ENCODE measurements at places on chromosomes 11 and 22.

DNA sequence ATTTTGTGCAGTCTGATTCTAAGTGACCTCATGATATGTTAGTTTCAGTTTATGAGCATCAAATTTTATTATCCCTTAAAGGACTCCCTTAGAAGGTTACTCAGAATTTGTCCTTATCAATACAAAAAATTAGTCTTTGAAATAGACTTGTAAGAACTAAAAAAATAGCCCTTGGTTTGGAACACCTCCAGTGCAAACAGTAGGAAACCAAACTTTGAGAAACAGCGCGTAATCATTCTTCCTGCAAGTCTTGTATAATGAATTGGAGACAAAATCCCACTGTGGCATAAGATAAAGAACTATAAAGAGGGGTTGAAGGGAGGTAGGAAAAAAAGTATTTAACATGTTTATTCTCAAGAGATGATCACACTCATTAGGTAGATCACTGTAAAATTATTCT is 10.8 kb upstream of the MSANTD4 start:
- no peak for DNase-seq

DNA sequence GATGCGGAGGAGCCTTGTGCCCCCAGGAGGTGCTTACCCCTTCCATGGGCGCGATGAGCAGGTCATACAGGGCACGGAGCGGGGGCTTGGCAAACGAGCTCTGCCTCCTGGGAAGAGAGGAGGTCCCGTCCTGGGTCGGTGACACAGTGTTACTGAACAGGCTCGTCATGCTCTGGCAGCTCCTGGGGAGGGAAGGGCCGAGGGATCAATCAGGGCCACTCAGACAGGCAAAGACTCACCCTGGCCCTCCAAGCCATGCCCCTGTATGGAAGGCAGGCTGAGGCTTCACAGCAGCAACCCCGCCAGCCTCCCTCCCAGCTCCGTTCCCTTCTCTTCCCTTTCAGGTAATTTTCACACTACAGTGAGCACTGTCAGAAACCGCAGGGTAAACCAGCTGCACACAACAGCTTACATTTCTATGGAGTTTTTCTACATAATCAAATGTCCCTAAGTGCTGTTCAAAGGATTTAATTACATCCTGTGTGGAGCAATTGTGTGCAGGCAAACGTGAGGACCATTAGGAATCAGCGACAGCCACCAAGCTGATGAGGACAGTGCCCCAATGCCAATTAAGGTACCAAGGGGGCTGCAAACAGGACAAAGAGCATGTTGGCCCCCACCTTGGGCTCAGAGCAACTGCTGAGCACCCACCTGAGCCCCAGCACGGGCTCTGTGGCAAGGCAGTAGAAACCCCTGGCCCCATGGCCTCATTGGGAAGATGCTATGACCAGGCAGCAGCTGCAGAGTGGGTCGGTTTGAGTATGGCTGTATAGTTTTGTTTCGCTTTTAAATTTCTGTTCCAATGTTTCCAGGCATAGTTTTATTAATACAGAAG is 95.4 kb upstream of the PITPNB start:
- DNase-seq = no peak

DNA sequence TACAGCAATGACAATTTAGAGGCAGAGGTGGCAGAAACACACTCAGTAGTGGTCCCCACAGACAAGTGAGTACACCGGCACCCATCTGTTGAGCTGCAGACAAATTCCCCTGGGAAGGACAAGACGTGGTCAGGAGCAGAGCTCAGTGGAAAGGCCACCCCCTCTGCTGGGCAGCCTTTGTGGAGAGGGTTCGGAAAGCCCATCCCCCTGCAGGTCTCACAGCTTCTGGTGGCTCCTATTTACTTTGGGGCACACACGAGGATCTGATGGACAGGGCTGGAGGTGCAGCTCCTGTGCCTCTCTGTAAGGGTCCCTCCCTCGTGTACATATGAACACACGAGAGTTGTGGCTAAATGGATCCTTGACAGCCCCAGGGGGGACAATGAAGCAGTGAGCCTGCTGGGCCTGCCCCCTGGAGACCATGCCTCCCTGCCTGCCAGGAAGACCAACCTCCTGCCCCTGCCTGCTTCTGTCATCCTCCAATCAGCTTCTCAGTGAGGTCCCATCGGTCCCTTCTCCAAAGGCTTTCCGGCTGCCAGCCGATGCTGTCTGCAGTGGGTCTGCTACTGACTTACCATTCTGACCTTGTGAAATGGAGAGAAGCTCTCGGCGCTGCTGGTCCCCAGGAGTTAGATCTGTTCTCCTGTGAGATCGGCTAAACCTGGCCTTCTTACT is 161.5 kb downstream of the CACNA1I start:
- no peak for DNase-seq

- DNase-seq = peak; percentile 37
Measured at GRCh38 chr11:62664405-62665074, 470 bp downstream of the C11orf98 start.

DNA sequence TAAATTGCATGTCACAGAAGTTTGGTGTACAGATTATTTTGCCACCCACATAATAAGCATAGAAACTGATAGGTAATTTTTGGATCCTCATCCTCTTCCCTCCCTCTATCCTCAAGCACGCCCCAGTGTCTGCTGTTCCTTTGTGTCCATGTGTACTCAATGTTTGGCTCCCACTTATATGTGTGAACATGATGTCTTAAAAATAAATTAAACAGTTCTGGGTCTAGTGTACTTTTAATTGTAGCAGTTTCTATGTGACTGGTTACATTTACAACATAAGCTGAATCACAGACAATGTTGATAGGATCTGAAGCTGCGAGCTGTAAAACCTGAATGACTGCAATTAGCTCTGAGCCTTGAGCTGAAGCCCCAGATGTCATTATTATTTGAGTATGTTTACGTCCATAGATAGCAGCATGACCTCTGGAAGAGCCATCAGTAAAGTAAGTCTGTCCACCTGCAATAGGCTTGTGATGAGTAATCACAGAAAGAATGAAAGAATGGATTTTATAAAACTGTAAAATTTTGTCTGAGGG is 29.7 kb downstream of the OR10A6 start:
- no peak for DNase-seq

DNA sequence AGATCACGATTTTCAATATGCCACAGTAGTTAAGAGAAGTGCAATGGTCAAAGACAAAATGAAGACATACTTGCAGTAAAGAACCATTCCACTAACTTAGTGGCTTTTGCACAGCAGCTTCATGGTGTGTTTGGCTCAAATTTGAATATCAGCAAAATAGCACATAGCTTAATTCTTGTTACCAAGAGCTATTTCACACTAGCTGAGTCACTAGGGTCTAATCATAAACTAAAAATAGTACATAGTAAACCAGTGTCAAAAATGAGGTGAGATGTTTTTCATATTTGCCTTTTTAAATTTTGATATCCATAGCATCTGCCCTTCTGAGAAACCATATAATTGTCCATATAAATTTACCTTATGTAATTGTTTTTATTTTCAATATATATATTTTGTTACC is 325.0 kb upstream of the LUZP2 start:
- DNase-seq = no peak

- no peak for DNase-seq
Measured at GRCh38 chr22:23836692-23837495, 1.9 kb downstream of the DERL3 start.

DNA sequence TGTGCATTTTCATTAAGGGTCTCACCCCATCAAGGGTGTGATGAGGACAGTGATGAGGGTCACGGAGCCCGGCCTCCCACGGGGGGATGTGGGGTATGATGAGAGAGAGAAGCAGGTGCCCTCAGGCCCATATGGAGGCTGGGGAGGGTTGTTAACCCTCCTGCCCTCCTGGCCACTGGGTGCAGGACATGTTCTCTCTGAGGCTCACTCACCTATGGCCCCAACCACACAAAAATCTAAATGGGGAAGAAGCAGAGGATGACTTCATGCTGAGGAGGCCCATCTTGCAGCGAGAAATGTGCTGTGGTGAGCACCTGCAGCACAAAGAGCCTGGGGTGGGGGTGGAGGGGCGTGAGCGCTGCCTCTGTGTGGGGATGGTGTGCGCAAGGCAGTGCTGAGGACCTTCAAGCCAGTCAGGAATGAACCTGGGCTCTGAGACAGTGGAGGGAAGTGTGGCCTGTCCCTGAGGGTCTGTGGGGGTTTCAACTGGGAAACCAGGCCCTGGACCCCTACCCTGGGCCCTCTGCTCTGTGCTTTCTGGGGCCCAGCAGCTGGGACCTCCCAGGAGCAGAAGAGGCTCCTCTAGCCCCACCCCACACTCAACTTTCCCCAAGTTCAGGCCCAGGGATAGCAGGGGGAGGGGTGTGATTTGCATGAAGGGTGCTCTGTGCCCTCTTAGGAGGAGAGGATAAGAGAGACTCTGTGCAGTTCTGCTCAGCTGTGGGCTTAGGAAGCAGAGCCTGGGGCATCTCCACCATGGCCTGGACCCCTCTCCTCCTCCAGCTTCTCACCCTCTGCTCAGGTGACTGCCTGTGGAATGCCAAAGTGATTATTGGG is 43.0 kb upstream of the TOP3B start:
- DNase-seq = no peak

DNA sequence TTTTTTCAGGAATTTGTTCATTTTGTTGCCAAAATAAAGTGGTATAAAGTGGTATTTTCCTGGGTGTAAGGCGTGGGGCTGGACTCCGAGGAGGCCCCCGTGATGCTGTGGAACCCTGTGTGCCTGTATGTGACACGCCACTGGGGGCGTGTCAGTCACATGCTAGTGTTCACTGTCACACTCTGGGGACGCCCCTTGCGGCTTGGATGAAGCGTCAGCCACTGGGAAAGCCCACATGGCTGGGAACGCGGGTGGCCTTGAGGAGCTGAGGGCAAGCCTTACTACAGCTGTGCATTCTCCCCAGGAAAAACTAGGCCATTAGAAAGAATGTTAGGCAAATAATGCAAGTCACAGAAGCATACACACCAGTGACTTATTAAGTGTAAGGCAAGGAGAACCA is 77.0 kb upstream of the SLC25A18 start:
- DNase-seq = no peak

GRCh38 chr22:41469218-41469851 is 418 bp downstream of the ACO2 start:
- no peak for DNase-seq

DNA sequence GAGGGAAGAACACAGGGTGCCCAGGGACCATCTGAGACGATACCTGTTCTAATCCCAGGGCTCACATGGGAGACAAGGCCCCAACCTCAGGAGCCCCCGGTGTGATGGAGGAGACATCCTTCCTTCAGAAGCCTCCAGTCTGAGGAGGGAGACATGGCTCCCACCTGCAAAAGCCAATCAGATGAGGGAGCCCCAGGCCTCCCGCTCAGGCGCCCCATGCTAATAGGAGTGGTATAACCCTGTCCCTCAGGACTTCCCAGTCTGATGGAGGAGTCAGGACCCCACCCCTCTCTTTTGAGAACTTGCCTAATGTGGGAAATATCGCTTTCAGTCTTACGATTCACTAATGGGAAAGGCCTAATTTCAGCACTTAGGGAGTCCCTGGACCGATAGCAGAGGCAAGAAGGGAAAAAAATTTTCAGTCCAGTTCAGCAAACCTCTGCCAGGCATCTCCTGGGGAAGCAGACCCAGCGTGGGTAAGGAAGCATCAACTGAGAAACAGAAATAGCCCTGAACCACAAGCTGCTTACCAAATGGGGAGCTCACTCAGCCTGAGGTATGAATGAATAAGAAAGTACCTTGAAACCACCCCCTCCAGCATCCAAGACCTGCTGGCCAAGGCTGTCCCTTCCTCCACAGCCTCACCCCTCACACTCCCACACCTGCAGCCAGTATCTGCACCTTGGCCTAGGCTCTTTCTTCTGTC is 5.9 kb downstream of the ARRB1 start:
- no peak for DNase-seq

DNA sequence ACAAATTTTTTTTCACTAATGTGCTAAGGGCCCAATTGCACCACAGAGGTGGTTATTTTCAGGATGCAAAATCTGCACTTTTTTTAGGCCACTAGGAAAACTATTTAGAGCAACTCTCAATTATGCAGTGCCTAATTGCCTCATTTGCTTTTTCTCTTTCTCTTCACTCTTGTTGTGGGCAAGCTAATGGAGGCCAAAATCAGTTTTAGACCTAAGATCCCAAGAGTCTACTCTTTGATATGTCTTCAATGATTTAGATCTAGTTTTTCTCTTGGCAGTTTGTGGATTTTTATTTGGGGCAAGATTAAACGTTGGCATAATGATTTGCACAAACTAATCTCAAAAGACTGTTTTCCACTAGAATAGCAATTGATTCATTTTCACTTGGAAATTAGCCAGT is 1996.9 kb downstream of the LRRC4C start:
- no peak for DNase-seq

DNA sequence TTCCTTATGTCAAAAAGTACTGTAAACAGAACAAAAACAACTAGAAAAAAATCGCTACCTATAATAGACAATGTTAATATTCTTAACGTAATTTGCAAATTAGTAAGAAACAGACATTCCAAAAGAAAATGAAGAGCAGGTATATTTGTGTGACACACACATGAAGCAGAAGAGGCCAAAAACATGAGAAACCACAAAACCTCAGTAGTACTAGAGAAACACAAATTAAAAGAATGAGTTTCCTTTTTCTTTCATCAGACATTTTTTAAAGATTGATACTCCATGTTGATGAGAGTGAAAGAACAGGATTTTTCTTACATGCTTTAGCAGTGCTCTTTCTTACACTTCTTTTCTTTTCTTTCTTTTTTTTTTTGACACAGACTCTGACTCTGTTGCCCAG is 34.2 kb upstream of the PCF11 start:
- no peak for DNase-seq

DNA sequence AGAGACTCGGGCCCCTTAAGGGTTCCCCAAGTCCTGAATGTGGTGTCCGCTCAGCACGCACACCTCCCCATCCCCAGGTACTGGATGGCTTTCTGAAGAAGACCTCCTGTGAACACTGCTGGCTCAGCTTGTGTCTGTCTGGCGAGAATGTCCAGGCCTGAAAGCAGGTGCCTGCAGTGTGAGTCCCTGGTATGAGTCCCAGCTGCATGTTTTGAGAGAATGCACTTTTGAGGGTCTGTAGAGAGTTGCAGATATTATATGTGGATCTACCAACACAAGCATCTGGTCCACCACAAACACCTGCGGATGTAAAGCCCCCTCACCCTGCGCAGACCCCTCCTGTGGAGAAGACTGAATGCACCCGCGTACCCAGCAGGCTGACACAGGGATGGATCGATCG is 1308.9 kb downstream of the TBC1D22A start:
- no peak for DNase-seq

DNA sequence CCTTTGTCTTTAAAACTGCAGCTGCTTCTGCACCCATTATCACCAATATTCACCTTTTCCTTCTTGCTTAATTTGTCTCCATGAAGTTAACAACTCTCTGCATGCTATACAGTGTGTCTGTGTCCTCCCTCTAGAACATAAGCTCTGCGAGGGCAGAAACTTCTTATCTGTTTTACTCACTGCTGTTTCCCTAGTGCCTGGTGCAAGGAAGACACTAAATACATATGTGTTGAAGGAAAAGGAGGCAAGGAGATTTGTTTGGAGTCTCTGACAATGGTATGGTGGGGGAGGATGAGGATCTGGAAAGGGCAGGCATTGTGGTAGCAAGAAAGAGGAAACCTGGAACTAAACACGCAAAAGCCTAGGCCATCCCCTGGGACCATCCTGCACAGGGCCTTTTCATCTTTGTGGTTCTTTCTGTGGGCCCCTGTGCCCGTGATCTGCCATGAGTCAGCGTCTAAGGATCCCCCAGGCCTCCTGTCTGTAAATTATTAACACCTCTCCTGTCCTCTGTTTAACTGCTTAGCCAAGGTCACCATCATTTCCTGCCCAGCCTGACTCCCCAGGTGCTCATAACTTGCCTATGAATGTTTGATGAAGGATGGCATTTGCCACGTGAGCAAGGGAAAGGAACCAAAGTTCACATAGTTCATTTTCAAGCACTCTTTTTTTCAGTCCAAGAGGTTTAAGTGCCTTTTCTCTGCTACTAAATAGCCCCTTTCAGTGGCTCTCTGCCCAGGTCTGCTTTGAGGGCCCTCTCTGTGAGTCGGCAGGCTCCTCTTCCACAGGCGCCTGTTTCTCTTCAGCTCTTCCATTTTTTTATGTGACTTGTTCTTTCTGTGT is 131.1 kb downstream of the RASSF10 start:
- DNase-seq = no peak
